ENCODE measurements at places on chromosomes 4 and X.
A peak's percentile ranks its signal among the peaks of the same experiment; 100 is the strongest.

DNA sequence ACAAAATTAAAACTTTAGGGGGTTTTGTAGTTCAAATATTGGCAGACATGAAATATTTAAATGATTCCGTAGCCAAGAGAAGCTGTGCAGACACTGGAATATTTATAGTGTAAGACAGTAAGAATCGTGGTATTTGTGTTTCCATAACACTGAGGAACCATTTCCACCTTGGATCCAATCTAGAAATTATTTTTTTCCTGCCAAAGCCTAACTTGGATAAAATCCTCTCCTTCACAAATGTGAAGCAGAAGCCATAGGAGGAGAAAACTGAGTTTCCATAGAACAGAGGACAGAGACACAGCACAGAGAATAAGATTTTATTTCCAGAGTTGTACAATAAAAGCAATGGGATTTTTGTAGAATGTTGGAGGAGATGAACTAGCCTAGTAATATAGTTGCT, 19.9 kb upstream of the SRPX start:
- no peak for DNase-seq

DNA sequence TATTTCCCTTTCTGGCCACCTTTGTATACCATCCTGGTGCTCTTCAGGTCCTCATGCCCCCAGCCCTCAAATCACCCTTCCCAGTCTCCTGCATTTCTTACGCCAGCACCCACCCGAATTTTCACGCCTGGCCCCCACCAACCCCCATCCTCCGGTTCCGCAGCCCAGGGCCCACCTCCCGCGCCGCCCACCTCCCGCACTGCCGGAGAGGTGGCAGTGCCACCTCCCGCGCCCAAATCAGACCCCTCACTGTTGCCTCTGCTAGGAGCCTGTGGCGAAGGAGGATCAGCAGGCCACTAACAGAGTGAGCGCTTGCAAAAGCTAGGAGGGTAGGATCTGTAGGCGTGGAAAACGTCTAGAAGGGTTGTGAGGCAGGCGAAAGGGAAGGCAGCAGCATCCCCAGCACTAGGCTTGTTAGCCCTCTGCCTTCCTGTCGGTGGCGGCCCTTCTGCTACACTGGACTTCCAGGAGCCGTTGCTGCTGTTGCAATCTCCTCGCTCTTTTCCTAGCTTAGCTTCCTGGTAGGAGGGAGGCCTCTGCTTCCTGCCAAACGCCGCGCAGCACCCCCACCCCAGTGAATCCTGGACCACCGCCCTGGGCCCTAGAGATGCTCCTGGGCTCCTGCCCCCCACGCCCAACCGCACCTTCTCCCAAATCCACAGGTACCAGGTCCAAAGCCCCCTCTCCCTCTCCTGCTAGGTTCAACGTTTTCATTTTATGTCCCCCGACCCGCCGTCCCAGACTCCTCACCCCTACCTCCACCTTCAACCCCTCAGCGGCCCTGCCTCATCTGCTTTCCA, 51.0 kb downstream of the SPIN2B start:
- no peak for DNase-seq

DNA sequence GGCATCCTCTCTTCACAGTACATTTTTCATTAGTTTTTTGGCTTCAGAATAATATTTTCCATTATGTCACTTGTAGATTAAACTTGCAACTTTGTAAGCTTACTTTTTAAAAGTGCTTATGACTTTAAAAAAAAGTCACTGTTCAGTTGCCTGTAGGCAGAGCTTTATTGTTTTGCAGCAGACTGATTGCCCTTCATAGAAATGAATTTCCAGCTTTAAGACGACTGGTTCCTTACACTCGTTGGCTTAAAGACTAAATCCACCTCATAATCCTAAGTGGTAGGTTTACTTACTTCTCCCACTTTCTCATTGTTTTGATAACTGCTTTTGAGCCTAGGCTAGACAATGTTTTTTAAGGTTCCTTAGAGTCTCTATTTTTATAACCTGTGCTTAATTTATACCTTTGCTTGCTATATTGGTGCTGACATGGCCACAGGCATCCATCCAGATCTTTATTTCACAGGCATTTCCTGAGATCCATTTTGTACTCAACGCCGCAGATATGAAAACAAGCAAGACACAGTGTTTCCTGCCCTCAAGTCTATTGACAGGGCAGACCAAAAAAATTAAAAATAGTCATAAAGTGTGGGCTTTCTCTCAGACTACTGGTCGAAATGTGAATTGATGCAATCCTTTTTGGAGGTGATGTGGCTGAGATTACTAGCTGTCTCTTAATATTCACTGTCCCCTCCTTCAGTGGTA, 12.6 kb upstream of the IL13RA2 start:
- peak; percentile 61 for DNase-seq

DNA sequence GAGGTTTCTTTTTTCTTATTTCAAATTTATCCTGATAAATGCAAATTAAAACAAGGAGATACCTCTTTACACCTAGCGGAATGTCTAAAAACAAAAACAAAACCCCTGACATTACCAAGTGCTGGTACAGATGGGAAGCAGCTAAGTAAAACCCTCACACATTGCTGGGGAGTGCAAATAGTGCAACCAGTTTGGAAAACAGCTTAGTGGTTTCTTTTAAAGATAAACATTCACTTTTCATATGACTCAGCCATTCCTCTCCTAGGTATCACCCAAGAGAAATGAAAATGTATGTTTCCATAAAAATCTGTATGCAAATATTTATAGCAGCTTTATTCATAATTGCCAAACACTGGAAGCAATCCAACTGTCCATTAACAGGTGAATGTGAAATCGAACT, 84.1 kb upstream of the HELT start:
- peak; percentile 5 for DNase-seq

DNA sequence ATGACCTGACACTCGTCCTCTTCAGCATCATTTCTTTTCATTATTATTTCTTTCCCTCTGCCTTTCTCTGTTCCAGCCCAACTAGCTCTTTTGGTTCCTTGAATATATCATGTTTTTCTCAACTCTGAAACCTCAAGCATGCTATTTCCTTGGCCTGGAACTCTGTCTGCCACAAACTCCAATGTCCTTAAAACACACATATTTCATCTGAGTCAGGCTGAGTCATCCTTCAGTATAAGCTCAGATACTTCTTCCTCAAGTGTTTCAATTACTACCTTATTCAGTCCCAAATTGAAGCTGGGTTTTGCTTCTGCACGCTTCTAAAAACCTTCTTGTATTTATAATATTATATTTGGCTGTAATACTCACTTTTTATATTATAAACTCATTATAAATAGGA, 424.2 kb downstream of the PDGFC start:
- peak; percentile 93 for DNase-seq

GRCh38 chr4:166839615-166840251, 394.6 kb downstream of the SPOCK3 start:
- DNase-seq, result no peak

- DNase-seq, result peak; percentile 77
Measured at GRCh38 chr4:54971474-54971950, 153.9 kb downstream of the KDR start.

DNA sequence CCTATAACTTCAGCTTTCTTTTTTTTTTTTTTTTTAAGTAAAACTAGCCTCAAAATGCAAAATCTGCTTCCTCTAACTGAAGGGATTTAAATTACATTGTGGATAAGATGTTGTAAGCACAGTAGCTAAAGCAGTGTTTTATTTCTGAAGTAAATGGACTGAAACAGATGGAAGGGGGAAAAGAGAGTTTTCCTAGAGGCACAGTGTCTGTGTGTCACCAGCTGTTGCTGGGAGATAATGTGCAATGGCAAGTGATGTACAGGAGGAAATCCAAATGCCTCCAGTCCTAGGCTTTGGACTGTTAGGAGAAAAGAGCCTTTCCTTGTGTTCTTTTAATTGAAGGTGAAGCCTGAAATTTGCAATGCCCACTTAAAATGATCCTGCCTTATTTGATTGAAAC, 672.1 kb downstream of the GRXCR1 start:
- DNase-seq, result no peak

DNA sequence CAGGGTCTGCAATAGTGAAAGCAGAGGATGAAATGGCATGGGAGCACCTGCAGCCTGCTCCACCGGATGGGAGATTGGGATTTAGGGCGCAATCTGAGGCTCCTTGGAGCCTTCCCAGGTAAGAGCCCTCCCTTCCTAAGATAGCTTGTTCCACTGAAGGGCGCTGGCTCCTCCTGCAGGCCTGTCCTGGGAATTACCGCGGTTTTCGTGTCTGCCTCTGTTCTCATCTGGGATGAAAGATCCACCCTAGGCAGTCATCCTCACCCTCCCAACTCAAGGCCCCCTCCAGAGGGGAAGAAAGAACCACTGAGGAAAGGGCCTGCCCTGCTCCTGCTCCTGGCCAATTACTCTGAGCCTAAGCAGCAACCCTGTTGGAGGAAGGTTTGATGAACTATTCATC, 547.5 kb downstream of the SMARCA1 start:
- DNase-seq, result peak; percentile 4

GRCh38 chr4:130736436-130737185, 1640.7 kb downstream of the C4orf33 start:
- no peak for DNase-seq

GRCh38 chrX:28347476-28347875, 239.8 kb upstream of the IL1RAPL1 start:
- DNase-seq, result no peak

DNA sequence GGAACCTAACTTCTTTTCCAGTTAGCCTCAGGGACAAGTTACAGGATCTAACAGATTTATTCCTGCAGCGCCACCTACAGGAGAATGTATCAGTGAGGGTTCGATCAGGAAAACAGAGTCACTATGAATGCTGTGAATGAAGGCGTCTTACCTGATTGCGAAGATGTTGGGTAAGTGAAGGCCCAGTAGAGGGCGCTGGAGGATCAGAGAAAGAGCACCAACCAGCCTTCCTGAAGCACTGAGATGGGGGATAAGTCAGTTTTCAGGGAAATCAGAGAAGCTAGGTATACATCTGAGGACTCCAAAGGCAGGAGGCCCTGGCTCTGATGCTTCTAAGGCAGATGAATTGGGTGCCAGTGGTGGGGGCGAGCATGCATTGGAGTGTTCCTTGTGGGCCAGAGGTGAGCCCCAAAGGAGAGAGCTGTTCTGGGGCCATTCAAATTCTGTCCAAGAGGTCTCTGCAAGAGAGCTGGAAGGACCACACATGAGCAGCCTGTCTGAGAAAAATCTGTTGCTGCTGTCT, 169.9 kb upstream of the AADAT start:
- peak; percentile 98 for DNase-seq

DNA sequence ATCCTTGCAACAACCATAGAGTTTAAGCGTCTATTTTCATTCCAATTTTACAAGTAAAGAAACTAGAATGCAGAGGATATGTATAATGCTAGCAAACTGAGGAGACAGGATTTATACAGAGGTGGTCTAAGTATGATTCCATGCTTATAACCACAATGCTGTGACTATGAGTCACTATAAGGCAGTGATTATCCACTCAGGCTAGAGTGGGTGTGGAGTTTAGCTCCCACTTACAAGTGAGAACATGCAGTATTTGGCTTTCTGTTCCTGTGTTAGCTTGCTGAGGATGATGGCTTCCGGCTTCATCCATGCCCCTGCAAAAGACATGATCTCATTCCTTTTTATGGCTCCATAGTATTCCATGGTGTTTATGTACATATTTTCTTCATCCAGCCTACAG, 41.6 kb upstream of the EDA2R start:
- peak; percentile 30 for DNase-seq

DNA sequence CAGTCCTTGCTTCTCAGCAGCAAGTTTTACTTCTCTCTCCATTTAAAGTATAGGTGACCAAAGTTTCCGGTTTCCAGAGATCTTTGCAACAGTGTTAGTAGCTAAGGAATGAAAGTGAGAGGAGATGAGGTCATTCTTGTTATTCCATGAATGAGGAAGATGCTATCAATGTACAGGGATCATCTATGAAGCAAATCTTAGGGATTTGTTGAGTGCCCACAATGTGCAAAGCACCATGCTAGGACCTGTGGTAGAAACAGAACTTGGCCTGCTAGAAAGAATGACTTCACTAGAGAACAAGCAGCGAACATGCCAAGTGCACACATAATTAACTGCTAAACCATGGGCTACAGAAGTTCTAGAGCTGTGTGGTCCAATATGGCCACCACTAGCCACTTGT, 112.5 kb downstream of the MID1 start:
- no peak for DNase-seq

- peak; percentile 22 for DNase-seq
Measured at GRCh38 chr4:183011213-183011907, 87.7 kb upstream of the WWC2 start.

- DNase-seq, result no peak
Measured at GRCh38 chr4:160836431-160836830, 1327.4 kb downstream of the FSTL5 start.

- DNase-seq, result peak; percentile 2
Measured at GRCh38 chr4:82005158-82005557, 368.6 kb downstream of the HNRNPD start.

- DNase-seq, result no peak
Measured at GRCh38 chr4:56118055-56118454, 169.3 kb downstream of the CEP135 start.

GRCh38 chr4:64613046-64613445, 203.8 kb upstream of the TECRL start:
- no peak for DNase-seq

DNA sequence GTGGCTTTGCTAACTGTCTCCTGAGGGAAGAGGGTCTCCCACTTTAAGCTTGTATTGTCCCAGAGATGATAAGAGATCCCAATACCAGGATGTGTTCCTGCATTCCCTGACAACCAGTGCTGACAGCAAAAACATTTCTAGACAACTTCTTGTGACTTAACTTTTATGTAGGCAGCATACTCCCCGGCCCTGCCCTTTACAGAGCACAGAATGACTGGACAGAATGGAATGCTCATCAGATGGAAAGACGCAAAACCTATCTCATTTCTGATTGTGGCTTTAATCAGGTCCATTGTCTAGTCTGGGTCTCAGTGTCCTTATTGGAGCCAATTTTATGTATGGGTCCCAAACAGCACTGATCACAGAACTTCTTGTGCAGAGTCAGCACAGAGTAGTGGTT, 18.2 kb upstream of the PLAC1 start:
- DNase-seq, result peak; percentile 79

DNA sequence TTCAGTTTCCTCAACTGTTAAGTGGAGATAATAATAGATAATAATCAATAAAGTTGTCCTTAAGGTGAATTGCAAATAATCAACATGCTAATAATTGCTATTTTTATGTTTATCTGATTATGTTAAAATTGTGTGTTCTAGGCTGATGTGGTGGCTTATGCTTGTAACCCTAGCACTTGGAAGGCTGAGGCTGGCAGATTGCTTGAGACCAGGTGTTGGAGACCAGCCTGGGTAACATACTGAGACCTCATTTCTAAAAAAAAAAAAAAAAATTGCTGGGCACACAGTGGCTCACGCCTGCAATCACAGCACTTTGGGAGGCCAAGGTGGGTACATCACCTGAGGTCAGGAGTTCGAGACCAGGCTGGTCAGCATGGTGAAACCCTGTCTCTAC, 175.2 kb downstream of the GC start:
- no peak for DNase-seq

DNA sequence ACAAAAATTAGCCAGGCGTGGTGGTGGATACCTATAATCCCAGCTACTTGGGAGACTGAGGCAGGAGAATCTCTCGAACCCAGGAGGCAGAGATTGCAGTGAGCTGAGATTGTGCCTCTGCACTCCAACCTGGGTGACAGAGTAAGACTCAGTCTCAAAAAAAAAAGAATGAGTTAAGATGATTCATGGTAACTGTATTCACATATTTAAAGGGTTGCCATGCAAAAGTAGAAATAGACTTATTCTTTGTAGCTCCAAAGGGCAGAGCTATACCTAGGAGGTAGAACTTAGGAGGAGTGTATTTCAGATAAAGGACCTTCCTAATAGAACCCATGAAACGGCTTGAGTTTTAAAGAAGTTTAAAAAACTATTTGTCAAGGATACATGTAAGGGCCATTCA, 104.3 kb upstream of the IL13RA1 start:
- no peak for DNase-seq

- DNase-seq, result no peak
Measured at GRCh38 chr4:3700736-3701135, 65.4 kb upstream of the ADRA2C start.

All from choroid plexus epithelial cell (primary cell).